ENCODE measurements at places on chromosomes 2 and 18.

- DNase-seq, result no peak
These were observed 137.7 kb downstream of the IRS1 start for GRCh38 chr2:226661789-226662545.

GRCh38 chr2:72109291-72109690 lies 38.4 kb downstream of the CYP26B1 start:
- DNase-seq, result no peak

- DNase-seq, result no peak
These were observed 28.5 kb upstream of the C18orf32 start for GRCh38 chr18:49515516-49515915.

DNA sequence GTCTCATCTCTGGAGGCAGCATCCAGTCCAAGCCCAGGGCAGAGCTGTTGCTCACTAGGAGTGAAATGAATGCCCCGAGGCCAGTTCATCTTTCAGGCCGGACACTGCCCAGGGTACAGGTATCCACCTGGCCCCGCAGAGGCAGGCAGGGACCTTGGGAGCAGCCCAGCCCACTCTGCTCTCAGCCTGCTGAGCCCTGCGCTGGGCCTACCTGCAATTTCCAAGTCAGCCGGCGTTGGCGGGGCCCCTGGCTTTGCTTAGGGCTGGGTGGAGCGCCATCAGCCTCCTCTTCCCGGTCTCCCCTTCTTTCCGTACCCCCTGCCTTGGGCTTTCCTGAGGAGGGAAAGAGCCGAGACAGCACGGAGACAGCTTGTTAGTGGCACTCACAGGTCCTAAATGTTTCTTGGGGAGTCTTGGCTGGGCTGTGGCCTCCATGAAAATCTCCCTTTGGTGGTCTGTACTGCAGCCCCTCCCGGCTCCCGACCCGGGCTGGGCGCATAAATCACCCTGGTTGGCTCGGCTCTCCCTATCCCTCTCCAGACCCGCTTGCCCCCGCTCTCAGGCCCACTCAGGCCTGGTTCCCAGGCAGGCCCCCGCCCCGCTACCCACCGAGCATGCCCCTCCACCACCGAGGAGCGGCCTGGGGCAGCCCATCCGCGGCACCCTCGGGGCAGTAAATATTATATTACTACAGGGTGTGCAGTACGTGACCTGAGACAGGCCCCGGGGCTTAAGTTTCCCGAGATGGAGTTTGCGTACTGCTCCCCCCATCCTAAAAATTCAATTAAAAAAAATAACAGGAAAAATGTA lies 106.7 kb downstream of the DYSF start:
- no peak for DNase-seq

DNA sequence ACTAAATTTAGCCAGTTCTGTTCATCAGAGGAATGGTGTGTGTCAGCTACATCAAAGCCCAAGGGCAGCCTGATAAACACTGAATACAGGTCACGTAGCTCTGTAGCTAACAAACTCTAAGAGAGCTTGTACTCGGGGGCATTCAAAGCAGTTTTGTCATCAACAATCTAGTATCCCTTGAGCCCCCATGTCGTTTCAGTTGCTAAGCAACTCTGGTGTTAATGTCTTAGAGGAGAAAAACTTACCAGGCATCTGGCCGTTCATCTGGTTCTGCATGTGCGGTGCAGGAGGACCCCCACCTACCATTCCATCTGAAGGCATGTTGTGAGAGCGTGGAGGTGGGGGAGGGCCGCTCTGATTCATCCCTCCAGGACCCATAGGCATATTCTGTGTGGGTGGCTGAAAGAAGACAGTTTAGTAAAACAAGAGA lies 33.1 kb downstream of the SS18 start:
- DNase-seq, result no peak

DNA sequence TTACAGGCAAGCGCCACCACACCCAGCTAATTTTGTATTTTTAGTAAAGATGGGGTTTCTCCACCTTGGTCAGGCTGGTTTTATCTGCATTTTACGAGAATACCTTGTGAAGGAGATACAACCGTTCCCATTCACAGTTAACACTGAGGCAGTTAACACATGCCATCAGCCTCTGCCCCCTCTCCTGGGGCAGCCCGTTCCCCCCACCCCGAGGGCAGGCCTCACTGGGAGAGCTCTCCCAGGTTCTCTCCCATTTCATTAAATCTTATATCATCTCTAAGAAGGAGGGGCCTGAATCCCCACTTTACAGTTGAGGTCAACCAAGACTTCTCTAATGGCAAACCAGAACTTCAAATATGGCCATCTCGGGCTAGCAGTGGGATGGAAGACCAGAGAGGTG lies 95.0 kb upstream of the ST3GAL5 start:
- no peak for DNase-seq

- DNase-seq, result no peak
These were observed 264.3 kb downstream of the TXNL1 start for GRCh38 chr18:56374007-56374655.

DNA sequence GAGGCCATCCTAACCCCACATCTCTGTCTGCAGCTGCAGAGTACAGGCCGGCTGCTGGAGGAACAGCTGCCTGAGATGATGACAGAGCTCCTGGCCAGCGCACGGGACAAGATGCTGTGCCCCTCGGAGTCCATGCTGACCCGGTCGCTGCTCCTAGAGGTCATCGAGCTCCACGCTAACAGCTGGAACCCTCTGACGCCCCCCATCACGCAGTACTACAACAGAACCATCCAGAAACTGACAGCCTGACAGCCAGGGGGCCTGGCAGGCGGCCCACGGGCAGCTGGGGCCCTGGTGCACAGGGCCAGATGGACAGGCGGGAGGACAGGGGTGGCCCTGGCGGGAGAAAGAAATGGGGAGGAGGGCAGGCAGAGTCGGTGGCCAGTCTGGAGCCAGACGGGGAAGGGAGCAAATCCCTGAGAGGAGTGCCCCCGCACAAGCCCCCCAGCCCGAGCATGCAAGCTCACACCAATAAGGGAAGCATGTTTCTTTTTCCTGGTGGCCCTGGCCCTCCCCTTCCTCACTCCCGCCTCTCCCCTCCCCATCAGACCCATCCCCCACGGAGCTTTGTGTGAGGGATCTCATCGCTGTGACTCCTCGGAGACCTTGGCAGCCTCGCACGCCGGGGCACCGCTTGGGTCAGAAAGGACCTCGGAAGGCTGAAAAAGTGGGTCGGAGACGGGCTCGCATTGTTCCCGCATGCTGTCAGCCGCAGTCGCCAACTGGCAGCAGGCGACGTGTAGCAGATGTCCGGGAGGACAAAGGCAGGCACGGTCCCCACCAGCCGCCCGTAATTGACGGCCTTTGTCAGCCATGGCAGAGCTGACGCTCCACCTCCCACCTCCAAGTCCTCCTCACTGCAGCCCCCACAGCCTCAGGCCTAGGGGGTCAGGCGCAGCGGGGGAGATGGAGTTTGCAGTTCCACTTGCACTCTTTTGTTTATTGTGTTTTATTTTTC lies 91.2 kb downstream of the SMAD7 start:
- no peak for DNase-seq

- DNase-seq, result no peak
These were observed 265.5 kb downstream of the ATAD2B start for GRCh38 chr2:23661276-23662050.

DNA sequence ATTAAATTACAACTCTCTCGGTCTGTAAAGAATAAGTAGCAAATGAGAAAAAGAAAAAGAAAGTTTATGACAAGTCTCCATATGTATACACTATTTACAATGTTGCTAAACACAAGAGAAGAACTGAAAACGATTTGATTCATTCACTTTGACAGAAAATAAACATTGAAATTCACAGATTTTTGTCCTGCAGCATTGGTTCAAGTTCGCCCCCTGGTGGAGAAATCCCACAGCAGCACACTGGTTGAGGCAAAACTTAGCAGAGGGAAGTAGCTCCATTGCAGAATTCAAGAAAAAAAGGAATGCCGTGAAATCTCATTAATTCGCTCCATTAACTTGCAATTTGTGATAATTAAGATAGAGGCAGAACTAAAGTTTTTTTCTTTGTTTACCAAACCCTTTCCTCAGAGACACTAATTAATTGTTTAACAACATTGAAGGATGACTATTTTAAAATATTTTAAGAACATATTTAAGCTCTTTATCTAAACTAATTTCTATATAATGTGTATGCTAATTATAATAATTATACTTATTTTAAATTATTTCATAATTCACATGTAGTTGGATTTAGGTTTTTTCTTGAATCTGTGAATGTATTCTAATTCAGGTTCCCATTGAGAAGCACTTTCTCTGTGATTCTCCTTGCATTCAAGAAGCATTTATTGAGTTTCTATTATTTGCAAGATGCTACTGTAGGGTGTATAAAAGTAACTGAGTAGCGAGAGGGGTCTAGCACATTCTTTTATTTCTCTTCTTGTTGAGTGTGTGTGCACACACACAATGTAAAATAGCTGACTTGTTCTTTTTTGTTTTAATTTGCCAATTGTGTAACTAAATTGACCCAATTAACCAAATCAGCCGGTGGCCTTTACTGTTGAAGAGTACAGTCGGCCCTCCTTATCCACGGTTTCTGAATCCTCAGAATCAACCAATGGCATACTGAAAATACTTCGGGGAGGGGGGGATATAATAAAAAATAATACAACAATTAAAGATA lies 74.1 kb downstream of the COL4A3 start:
- peak; percentile 62 for DNase-seq

DNA sequence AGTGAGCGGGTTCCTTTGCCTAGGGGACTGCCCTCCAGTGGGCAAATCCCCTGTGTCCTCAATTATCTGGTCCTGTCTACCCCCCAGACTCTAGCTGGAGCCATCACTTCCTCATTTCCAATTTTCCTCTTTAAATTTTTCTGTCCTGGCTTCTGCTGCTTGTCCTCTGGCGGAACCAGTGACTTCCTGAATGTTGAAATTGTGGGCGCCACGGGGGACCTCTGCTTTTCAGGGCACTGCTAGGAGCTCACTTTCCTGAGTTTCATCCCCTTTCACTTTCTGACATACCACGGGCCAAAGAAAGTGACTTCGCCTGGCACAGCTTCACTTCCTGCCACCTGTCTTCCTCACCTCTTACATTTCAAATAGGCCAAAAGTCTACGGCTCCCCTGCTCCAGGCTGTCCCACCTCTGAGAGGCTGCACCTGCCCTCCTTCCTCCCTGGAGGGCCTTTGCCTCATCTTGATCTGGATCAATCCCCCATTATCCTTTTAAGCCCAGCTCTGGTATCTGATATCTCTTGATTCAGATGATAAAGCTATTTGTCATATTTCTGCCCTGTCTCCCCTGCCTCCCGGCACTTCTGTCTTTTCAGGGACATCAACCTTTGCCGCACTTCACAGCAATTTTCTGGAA lies 1.4 kb upstream of the MARCO start:
- no peak for DNase-seq

DNA sequence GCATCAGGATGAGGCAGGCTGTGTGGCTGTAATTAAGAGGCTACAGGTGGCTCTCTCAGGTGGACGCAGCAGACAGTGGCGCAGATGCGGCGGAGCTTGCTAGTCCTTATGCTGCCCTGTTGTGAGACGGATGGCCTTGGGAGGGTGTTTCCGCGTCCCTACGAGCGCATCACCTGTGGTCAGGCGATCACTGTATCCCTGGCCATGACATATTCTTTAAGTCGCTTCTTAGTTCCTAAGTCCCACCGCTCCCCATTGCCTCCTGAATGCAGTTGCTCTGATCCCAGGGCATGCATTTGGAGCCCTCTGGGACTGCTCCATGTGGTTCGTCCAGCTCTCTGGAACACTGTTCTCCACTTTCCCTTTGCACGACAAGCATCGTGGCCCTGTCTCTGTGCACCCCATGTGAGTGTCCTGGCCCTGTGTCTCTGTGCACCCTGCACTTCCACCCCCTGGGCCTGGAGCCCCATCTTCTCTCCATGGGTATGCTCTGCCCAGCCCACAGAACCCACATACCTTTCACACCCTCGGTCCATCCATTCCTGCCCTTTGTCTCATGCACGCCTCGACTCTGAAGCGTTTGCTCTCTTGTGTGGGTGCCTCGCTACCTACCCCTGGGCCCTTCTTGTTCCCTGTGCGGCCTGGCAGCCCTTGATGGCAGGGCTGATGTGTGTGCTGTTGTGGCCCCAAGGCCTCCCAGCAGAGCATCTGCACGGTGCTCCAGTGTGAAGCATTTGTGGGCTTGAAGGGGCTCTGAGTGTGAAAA lies 74.4 kb downstream of the SH3RF3 start:
- no peak for DNase-seq

GRCh38 chr2:239089884-239090283 lies 242.0 kb downstream of the TWIST2 start:
- DNase-seq, result no peak

- no peak for DNase-seq
These were observed 47.4 kb downstream of the PSD4 start for GRCh38 chr2:113220970-113221708.

DNA sequence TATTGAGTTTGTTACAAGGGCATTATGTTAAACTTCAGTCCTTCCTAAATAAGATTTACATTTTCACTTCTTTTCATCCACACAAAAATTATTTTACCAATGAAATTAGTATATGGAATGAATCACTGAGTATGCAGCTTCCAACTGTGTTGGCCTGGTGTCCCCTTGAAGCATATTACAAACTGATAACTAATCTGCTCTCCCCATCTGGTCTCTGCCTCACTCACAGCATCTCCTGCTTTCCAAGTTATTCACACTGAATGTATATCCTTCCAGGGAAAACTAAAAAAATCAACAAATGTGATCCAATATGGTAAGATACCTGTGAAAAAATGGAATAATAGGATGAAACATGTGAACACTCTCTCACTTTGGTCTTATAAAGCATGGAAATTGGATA lies 90.0 kb upstream of the NYAP2 start:
- no peak for DNase-seq

DNA sequence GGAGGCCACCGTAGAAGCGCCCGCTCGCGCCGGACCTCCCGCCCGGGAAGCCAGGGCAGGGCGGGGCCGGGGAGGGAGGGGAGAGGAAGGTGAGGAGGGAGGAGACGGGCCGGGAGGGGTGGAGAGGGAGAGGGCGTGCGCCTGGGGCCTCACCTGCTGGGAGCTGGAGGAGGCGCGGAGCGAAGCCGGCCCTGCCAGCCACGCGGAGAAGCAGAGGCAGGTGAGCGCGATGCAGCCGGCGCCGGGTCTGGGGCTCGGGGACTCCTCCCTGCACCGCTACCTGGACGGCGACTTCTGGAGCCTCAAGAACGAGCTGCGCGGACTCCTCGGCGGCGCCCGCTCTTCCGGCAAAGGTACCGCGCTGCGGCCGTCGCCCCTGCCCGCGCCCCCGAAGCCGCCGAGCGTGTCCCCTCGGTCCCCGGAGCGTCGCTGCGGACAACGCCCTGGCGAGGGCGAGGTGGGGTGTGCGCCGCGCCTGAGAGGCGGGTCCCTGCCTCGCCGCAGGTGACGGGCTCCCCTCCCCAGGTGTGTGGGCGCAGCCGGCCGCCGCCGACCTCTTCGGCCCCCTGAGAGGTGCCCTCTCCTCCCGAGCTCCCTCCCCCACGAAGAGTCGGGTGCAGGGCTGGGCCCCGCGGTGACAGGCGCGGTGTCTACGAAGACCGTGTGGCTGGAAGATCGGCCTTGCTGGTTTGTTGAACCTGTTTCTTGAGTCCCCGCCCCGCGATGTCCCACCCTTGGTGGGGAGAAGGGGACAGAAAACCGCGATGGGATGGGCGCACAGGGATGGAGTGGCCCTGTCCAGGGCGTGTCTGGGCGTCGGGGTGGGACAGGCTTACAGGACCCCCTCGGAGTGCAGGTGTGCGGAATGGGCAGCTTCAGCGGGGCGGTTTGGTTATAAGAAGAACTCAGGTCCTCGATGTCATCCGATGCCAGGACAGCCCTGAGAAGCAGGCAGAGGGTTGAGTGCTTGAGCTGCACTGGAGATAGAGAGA lies at the start of gene ACOXL:
Gene ACOXL, plus strand, starts transcription at position 152 of the 992 bp plus-strand sequence. CDS start 35,817 bp downstream, outside the sequence.
- DNase-seq, result no peak

- no peak for DNase-seq
These were observed 21.3 kb downstream of the PSME4 start for GRCh38 chr2:53949457-53949856.

Measured in activated CD4-positive, alpha-beta T cell treated with anti-CD3 and anti-CD28 coated beads, Interleukin-2, amount 50 U/mL, for 16 hours (primary cell).